AG10803 (cell line): ENCODE measurements at places on chromosomes 1 and 21.
A peak's percentile ranks its signal among the peaks of the same experiment; 100 is the strongest.

DNA sequence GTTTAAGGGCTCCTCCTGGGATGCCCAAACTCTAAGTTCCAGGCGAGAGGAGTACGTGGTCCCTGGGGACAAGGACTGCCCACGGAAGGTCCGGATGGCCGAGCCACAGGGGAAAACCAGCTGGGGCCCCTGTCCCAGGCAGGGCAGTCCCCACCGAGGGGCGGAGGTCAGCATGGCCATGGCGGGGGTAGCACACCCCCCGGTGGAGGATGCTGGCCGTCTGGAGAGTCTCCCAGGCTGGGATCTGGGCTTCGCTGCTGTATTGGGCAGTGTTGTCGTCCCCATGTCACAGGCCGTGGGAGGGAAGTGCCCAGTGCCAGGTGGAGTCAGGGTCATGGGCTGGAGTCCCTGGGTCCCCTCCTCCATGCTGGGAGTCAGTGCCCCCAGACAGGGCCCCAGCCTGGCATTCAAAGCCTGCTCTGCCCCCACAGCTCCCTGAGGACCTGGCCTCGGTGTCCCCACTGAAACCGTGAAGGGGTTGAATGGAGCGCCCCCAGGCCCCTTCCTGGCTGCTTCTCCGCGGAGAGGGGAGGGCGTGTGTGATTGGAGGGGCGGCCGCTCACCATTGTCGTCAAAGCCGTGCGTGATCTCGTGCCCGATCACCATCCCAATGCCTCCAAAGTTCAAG lies 6.8 kb downstream of the PRXL2B start:
- no peak for DNase-seq

DNA sequence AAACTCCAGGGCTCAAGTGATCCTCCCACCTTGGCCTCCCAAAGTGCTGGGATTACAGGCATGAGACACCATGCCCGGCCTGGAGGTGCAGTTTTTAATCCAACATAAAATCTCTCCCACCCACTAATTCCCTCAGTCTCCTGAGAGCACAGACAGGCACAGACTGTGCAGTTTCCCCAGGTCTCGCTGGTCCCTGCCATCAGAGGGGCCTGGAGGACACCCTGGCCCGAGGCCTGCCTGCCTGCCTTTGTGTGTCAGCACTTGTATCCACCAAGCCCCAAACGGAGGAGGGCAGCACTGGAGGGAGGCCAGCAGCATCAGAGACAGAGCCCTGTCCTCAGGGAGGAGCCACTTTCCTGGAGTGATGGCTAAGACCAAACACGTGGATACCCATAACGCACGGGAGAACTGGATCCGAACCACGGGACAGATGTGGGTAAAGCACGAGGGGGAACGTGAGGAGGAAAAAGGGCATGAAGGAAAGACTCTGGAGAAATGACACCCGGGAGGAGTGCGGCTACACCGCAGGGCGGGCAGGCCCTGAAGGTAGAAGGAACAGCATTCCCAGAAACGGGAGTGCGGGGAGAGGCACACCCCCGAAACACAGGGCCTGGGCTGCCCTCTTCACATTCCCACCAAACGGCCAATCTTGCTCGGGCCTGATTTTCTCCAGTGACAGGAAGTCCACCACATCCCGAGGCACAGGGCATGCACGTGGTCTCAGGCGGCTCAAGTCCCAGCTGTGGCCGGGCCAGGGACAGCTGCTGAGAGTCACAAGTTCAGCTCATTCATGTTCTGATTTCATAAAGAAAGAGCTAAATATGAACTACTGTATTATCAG lies 29.7 kb downstream of the NPHP4 start:
- no peak for DNase-seq

- no peak for DNase-seq
Observed at GRCh38 chr1:235102993-235103411, 25.6 kb downstream of the TOMM20 start.

DNA sequence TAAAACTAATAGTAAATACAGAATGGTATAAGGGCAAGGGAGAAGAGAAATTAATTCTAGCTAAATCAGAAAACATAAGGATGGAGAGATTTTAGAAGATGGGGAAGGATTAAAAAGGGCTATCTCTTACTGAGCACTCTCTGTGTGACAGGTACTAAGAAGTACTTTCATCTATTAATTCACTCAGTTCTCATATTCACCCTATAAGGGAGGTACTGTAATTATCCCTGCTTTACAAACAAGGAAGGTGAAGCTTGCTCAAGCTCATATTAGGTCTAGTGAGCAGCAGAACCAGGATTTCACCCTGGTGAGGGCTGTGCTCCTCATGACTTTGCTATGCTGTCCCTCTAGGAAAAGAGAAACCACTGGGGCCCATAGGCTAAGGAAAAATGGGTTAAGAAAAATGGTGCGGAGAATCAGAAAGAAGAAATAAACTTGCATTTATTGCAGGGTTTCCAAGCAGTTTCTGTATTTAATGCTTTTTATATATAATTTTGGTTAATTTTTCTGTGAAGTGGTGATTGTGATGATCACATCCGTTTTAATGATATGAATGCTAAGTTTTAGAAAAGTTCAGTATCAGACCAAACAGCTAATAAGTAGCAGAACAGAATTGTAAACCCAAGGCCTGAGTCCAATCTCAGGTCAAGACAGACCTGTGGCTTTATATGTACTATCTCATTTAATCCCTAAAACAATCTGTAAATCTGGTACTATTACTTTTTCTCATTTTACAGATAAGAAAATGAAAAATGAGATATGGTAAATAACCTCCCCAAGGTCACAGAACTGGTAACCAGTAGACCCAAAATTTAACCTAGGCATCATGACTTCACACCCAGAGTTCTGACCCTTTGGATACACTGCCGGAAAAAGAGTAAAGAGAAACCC lies 1.7 kb downstream of the PCNX2 start:
- peak; percentile 11 for DNase-seq

DNA sequence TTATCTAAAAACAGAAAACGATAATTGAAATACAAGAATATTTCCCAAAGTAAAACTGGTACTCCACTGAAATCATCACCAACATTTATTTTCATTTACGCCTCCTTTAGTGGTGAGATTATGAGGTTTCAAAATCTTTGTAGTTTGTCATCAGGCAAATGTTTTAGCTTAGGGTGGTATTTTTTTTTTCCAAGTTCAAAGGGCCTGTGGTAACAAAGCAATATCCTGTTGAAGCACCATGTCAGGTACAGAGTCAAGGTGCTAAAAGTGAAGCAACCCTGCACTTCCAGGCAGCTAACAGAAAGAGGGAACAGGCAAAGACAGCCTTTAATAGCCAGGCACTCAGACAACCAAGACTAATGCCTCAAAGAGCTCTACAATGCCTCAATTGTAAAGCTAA lies 89.2 kb downstream of the JAK1 start:
- DNase-seq = no peak

DNA sequence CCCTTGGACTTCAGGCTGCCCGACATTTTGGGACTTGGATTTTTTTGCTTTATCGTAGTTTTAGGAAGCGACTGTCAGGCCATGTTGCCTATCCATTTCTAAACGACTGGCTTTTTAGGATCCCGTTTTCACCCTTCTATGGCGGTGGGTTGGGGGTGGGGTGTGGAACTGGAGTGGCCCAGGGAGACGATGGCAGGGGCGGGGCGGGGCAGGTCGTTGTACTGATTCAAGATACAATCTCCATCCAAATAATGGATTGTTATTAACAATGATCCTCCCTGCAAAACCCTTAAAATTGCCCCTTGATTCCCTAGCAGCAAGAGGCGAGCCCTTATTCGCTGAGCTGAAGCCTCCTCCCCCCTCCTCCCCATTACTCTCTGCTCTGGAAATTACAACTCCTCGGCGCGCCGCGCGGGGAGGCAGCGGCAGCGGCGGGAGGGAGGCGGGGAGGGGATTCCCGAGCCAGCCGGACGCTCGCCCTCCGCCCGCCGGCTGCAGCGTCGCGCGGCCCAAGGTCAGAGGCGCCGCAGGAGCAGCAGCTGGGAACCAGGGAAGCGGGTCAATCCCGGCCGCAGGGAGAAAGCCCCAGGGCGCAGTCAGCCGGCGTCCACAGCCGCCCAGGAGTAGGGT lies at the start of gene TRIM67:
Gene TRIM67 (plus strand): TSS at position 392 of the 630 bp plus-strand sequence. CDS start 912 bp downstream, outside the sequence.
- DNase-seq = no peak

DNA sequence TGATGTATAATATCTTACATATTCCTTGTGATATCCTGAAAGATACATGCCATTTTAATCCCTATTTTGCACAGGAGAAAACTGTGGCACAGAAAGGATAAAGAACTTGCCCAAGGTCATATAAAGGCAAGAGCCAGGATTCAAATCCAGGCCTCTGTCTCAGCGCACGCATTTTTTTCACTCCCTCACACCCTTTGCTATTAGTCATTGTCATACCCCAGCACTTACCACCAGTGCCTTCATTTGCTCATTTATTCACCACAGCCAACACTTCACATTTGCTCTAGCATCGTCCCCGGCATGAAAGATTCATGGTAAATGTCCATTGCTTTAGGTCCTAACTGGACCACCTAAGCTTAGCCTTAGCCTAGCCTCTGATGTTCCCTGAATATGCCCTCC lies 14.2 kb downstream of the ALX3 start:
- peak; percentile 44 for DNase-seq

GRCh38 chr1:180929389-180929788 lies 16.7 kb downstream of the KIAA1614 start:
- DNase-seq = no peak

DNA sequence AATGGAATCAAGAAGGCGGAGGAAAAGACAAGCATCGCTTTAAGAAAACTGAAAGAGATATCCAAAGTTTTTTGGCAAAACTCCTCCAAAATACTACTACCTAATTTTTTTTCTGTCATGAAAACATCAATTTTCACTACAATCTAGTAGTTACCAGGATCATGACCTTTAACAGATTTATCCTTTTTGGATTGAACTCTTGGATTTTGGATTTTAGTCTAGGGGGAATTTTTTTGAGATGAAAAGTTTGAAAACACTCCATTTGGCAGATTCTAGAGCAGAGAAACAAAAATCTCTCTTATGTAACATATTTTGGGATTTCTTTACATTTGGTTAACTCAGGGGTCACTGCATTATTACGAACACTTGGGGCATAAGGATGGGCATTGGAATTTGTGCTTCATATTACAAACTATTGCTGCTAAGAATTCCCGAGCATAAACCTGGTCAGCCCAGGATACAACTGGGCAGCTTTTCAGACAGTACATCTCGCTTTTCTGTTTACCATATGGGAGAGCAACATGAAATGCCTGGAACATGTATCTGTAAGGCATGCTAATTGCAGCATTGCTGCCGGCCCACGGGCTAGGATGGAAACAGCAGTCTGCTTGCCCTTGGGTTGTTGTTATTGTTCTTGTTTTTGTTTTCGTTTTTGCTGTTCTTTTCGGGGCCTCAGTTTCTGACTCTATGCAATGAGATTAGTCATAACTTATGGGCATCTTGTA lies 264.3 kb downstream of the RHOU start:
- DNase-seq = no peak

DNA sequence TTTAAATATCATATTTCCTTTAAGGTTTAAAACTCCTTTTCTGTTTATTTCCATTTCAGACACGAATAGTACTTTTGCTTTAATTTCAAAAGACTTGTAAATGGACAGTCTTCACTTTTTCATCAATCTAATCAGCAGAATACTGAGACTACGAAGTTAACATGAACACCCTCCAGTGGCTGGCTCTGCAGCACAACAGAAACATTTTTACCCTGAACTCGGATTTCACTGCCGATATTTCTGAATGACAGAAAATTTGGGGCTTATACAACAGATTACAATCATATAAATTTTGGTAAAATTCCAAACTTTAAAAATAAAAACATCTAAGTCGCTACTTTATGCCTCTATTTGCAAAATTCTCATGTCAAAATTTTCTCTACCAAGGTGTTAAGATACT lies 86.2 kb downstream of the AKT3 start:
- no peak for DNase-seq

GRCh38 chr1:9591669-9592509 lies 3.2 kb downstream of the TMEM201 start:
- DNase-seq = no peak

GRCh38 chr1:103194060-103194459 lies 85.7 kb upstream of the COL11A1 start:
- no peak for DNase-seq

- DNase-seq = peak; percentile 53
Observed at GRCh38 chr21:44874497-44875315, 1.2 kb upstream of the PTTG1IP start.

GRCh38 chr1:231420959-231421545 lies 1.0 kb downstream of the EGLN1 start:
- peak; percentile 35 for DNase-seq

GRCh38 chr1:40977716-40978115 lies 1.8 kb upstream of the CTPS1 start:
- DNase-seq = peak; percentile 64

- no peak for DNase-seq
Observed at GRCh38 chr1:161267321-161267720, 8.8 kb downstream of the PCP4L1 start.

GRCh38 chr1:7970246-7970645 lies 8.7 kb downstream of the PARK7 start:
- DNase-seq = no peak

DNA sequence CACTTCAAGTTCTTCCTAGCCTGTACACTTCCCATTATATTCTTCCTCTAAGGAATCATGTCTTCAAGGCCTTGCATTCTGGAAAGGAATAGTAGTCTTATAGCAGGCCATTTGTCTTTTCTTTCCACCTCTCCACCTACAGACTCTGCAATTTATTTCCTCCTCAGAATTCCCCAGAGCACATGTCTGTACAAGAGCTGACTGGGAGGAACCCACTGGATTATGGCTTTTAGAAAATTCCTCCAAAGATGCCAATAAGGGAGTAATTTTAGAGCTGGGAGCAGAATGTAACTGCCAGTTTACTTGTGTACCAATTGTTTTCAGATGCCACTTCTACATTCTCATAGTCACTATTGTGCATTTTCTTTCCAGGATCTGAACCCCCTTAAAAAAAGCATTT lies 3.4 kb upstream of the PSMG1 start:
- DNase-seq = peak; percentile 32

GRCh38 chr1:218499011-218499691 lies 154.0 kb downstream of the TGFB2 start:
- peak; percentile 95 for DNase-seq

DNA sequence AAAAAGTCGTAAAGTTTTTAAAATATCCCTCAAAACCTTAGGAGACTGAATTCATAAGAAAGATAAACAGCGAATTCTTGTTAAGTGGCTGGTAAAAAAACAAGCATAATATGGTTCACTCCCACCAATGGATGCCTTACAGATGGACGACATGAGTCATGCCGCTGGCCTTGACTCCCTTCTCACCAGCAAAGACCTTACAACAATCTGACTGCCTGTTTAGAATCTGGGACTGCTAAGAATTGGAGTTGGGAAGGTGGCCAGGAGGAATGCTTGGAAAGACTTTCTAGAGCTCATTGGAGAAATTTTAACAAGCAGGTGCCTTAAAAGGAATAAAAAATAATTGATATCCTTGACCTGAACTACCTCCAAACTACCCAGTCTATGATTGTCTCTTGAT lies 206.9 kb upstream of the FMN2 start:
- no peak for DNase-seq

GRCh38 chr1:152626744-152627143 lies 3.8 kb upstream of the LCE3A start:
- DNase-seq = no peak

DNA sequence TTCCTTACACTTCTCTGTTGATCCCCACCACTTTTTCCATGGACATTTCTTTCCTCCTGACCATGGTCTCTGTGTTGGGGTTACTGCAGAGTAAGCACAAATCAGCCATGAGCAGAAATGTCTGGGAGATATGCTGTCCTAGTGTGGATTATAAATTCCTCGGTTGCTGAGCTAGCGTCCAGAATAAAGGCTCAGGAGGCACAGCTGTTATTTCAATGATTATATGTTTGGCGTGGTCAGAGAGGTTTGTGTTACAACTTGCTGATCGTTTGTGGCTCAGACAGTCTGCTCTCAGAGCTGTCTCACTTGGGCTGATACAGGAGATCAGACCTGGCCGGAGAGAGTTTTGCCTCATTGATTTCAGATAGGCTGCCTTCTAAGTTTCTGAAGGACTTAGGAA lies 37.5 kb upstream of the LAMC2 start:
- DNase-seq = peak; percentile 53
